Fibroblast of lung (primary cell): ENCODE measurements at places on chromosomes 1 and 21.

- DNase-seq = peak; percentile 31
Observed at GRCh38 chr1:67227196-67227595, 60.9 kb downstream of the IL23R start.

- no peak for DNase-seq
Observed at GRCh38 chr1:28156821-28157220, 19.7 kb downstream of the PTAFR start.

DNA sequence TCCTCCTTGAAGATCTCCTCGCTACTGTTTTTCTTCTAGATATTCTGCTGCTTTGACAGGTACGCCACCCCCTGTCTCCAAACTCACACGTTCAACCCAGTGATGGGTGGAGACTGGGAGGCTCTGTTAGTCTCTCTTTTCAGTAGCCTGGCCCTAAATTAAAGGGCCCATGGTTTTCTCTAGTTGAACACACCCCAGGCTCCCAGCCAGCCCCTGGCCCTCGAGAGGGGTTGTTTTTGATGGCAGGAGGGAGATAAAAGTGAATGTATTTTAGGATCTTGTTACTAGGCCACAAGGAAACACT is 21.6 kb upstream of the CLDN14 start:
- no peak for DNase-seq

GRCh38 chr21:46128106-46128932 is 27.1 kb downstream of the FTCD start:
- DNase-seq = no peak

GRCh38 chr1:108565081-108565480 is 5.2 kb downstream of the EEIG2 start:
- DNase-seq = no peak

DNA sequence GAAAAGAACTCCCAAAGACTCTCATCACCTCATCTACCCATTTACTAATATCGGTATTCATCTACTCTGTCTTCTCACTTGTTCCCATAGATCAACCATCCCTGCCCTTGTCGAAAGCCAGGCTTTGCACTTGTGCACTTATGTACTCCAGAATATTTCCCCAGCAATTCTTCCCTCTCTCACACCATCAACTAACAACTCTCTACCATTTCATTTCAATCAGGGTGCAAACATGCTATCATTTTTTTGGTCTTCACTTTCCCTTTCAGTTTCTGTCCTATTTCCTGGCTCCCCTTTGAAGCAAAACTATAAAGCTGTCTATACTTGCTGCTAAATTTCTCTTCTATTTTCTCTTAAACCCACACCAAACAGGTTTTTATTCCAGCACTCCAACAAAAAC is 6.7 kb downstream of the C1orf105 start:
- DNase-seq = no peak

GRCh38 chr1:45796946-45797345 is 6.5 kb upstream of the MAST2 start:
- DNase-seq = no peak

DNA sequence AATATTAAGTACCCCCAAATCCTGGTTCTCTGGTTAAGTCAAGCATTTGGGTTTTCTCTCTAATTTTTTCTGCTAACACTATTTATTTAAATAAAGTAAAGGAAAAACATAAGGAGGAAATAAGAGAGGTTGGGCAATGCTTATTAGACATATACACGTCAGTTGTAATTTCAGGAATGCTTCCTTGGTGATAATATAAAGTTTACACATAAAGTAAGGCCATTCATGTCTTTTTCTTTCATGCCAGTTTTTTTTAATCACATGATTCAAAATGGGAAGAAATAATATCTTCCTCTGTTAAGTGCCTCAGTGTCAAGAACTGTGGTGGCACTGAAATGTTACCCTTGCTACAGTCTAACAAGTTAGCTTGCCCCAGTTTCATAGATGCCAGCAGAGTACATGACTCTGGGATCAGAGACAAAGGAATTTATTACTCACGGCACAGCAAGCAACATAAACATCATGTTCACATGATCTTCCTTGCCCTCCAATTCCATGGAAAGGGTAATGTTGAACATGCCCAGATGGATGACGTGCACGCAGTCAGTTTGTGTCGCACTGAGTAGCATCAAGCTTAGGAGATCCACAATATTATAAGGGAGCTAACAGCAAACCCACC is 184.9 kb downstream of the PLA2G4A start:
- no peak for DNase-seq

GRCh38 chr1:26797627-26798026 is 9.9 kb downstream of the PIGV start:
- DNase-seq = no peak
